ENCODE measurements at places on chromosomes 7 and 10. TPM values are rescaled to one million over a fixed set of nuclear protein-coding genes. Genes with fewer than 3 reads are reported as not detected.

MYOZ1 gene
- not detected for total RNA-seq

IRF5 gene
- total RNA-seq: 2.9 TPM

ACBD5 gene
- 15.2 TPM for total RNA-seq

OR2A42 gene
- total RNA-seq: not detected

CALML3 gene
- total RNA-seq: not detected

CDH23 gene
- total RNA-seq: not detected

SLC16A9 gene
- 0.13 TPM for total RNA-seq

TMED4 gene
- total RNA-seq: 97.9 TPM

MPP7 gene
- total RNA-seq: 0.34 TPM

HOXA13 gene
- not detected for total RNA-seq

CDHR1 gene
- 0.05 TPM for total RNA-seq

SUN3 gene
- not detected for total RNA-seq

DYNC1I1 gene
- total RNA-seq: 0.89 TPM

CREB5 gene
- total RNA-seq: 8.3 TPM

FAM24B gene
- 11.1 TPM for total RNA-seq

SUFU gene
- total RNA-seq: 7.0 TPM

NCF1 gene
- 0.40 TPM for total RNA-seq

GHRHR gene
- total RNA-seq: not detected

ZFYVE27 gene
- 9.7 TPM for total RNA-seq

KLF14 gene
- total RNA-seq: not detected

INA gene
- total RNA-seq: 1.1 TPM

PTN gene
- total RNA-seq: 0.07 TPM

AKR1C2 gene
- total RNA-seq: 0.89 TPM

MOGAT3 gene
- total RNA-seq: not detected

PNLIP gene
- total RNA-seq: not detected

TAS2R16 gene
- total RNA-seq: not detected

NEUROG3 gene
- total RNA-seq: not detected

XPNPEP1 gene
- total RNA-seq: 81.3 TPM

PRR15 gene
- total RNA-seq: 0.30 TPM

LAMB1 gene
- total RNA-seq: 235 TPM

FAM25C gene
- total RNA-seq: not detected

STEAP2 gene
- total RNA-seq: 0.80 TPM

IFIT3 gene
- total RNA-seq: 61.5 TPM

GSTO2 gene
- 0.30 TPM for total RNA-seq

CLCN1 gene
- total RNA-seq: not detected

PDE6C gene
- total RNA-seq: not detected

CFAP70 gene
- total RNA-seq: 0.05 TPM

PDZD7 gene
- total RNA-seq: 0.07 TPM

TMUB1 gene
- total RNA-seq: 40.9 TPM

NRP1 gene
- total RNA-seq: 134 TPM

SMKR1 gene
- 1.2 TPM for total RNA-seq

TLX1 gene
- total RNA-seq: not detected

ATOH7 gene
- total RNA-seq: not detected

NPSR1 gene
- not detected for total RNA-seq

AP4M1 gene
- 18.5 TPM for total RNA-seq

FAM131B gene
- 0.54 TPM for total RNA-seq

FAM237B gene
- not detected for total RNA-seq

ZNF746 gene
- total RNA-seq: 15.2 TPM

SMO gene
- total RNA-seq: 9.1 TPM

PIK3CG gene
- total RNA-seq: 4.7 TPM

UTF1 gene
- total RNA-seq: not detected

MYO3A gene
- not detected for total RNA-seq

NUTM2E gene
- 0.05 TPM for total RNA-seq

FZD1 gene
- 6.0 TPM for total RNA-seq

ZNF777 gene
- 8.1 TPM for total RNA-seq

SFMBT2 gene
- total RNA-seq: 1.6 TPM

All from mammary microvascular endothelial cell (primary cell).